ENCODE measurements at places on chromosomes 1 and 21. TPM values are rescaled to one million over a fixed set of nuclear protein-coding genes. Genes with fewer than 3 reads are reported as not detected.

The MPL gene
- total RNA-seq = not detected

The HRNR gene
- not detected for total RNA-seq

The PTGER3 gene
- total RNA-seq = 11.7 TPM

The F13B gene
- not detected for total RNA-seq

The CNKSR1 gene
- not detected for total RNA-seq

The CFAP74 gene
- total RNA-seq = not detected

The TDRD5 gene
- not detected for total RNA-seq

The IL19 gene
- total RNA-seq = not detected

The TFF3 gene
- not detected for total RNA-seq

The LCK gene
- not detected for total RNA-seq

The LY9 gene
- total RNA-seq = 0.25 TPM

The SLFNL1 gene
- total RNA-seq = 0.09 TPM

The PLA2G2C gene
- not detected for total RNA-seq

The ADORA3 gene
- total RNA-seq = not detected

The KRTAP19-3 gene
- not detected for total RNA-seq

The HMCN1 gene
- total RNA-seq = 106 TPM

The E2F2 gene
- 5.6 TPM for total RNA-seq

The TMEM269 gene
- total RNA-seq = not detected

The ALPL gene
- 1.1 TPM for total RNA-seq

The CCDC24 gene
- total RNA-seq = 2.6 TPM

The IGFN1 gene
- total RNA-seq = 0.74 TPM

The IQGAP3 gene
- 28.7 TPM for total RNA-seq

The AZIN2 gene
- total RNA-seq = 8.1 TPM

The ADAM30 gene
- not detected for total RNA-seq

The KRTAP10-11 gene
- total RNA-seq = not detected

The SDC3 gene
- total RNA-seq = 26.8 TPM

The TMEM52 gene
- total RNA-seq = not detected

The SLC45A1 gene
- total RNA-seq = 2.0 TPM

The ATP1A4 gene
- total RNA-seq = not detected

The SELP gene
- not detected for total RNA-seq

The LRRN2 gene
- total RNA-seq = not detected

The NEK2 gene
- total RNA-seq = not detected

The OLIG2 gene
- not detected for total RNA-seq

The C1QA gene
- total RNA-seq = not detected

The COL6A2 gene
- 1,068 TPM for total RNA-seq

The LCE2C gene
- total RNA-seq = not detected

The FCGR1A gene
- total RNA-seq = not detected

The PYHIN1 gene
- not detected for total RNA-seq

The ANXA9 gene
- 0.49 TPM for total RNA-seq

The GORAB gene
- 6.5 TPM for total RNA-seq

The OR2M3 gene
- total RNA-seq = not detected

The CD247 gene
- 0.16 TPM for total RNA-seq

The RORC gene
- not detected for total RNA-seq

The FAF1 gene
- total RNA-seq = 93.8 TPM

The LCA5L gene
- total RNA-seq = 0.65 TPM

Data from fibroblast of the aortic adventitia (primary cell).